ENCODE measurements at places on chromosomes 3 and 15.

DNA sequence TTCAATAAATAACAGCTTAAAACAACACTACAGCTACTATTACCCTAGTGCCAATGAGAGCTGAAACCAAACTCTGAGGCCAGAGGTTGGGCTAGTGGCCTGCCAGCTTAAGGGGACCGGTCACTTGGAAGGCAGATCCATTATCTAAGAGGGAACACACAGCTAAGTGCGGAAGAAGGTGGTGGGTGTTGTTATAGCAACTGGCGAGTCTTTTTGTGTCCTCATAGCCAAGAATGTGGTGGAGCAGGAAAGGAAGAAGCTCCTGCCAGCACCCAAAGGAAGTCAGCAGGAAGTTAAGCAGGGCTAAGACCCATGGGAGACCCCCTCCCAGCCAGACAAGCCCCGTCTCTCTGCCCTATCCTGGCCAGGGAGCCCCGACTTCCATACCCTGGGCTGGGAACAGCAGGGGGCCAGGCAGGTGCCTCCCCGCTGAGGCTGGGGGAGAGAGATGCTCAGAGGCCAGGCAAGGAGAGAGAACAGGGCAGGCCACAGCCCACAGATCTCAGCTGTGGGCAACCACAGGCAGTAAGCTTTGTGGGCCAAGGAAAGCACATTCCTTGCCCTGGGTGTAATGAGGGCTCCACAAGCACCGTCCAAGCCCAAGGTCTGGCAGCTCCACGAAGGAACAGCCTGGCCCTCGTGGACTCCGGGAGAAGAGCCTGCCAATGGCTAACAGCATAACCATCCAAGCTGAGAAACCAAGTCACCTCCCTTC is 34.0 kb upstream of the HRH1 start:
- DNase-seq: no peak

- DNase-seq: no peak
Measured at GRCh38 chr15:73884159-73884558, 10.8 kb downstream of the TBC1D21 start.

DNA sequence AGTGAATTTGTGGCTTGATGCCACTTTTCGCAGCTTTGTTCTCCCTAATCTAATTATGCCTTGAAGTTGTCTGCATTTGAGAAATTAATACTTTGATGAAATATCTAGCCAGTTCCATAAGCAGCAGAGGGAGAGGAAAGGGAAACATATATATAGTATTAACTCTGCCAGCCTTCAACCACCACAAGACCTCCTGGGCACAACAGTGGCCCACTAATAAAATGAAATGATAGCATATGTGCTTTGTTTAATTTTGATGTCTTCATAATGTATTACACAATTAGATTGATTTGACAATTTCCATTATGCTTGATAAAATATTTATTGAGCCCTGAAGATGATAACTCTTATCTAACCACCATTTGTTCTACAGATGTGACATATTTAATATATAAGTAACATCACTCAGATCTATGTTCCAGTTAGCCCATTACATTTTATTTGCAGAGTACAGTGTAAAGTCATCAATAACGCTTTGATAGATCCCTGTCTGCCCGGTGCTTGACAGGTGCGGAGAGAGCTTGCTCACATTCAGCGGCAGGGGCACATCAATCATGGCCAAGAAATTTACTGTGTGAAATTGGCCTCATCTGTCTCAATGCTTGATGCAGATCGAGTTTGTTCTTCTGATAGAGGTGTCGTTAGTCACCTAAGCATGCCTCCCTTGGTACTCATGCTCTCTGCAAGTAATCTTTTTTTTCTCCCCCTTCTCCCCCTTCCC is 187.4 kb downstream of the MECOM start:
- DNase-seq: no peak

- DNase-seq: no peak
Measured at GRCh38 chr3:131630097-131630496, 127.3 kb upstream of the MRPL3 start.

DNA sequence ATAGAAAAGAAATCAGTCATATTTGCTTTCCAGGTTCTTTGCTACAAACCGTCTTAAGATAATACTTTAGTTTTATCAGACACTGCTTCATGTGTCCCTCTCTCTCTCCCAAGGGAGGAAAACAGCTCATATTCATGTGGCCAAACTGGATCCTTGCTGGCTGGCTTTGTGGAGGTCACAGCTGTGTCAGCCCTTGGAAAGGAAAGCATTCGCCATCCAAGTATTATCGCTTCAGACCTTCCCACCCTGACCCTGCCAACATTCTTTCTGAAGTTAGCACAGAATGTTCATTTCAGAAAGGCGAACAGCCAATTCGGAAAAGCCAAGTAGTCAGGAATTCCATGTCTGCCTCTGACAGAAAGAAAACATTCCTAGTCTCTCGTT is 213.6 kb downstream of the FEZF2 start:
- no peak for DNase-seq

DNA sequence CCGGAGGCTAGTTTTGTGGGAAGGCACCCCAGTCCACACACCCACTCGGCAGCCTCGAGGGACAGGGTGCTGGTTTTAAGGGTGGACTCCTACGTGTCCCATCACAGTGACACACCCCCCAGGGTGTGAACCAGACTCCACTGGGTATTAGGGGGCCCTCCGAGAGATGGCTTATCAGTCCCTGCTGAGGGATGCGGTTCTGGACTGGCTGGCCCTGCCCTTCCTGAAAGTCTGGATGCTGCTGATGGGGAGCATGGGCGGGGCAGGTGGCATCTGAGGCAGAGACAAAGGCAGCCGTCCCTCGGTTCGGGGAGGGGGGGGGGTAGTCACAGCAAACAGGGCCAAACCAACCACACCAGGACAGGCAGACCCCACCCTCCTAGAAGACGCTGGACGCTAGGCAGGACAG is 939 bp upstream of the ULK3 start:
- no peak for DNase-seq

DNA sequence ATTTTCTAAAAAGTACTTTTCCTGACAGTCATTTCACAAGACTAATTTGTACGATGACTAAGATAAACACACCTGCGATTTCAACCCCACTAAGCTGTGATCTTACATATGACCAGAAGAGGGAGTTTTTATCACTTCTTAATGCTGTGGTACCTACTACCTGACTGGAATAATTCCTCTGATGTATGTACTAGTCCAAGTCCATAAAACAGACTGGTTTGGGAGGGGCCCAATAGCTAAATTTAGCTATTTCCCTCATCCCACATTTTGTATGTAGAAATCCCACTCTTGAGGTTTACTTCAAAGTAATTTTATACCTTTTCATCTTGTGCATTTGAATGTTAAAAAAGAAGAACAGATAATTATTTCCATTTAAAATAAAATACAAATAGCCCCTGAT is 49.7 kb upstream of the SCAANT1 start:
- DNase-seq: no peak

GRCh38 chr3:106699122-106699521 is 678.1 kb upstream of the CCDC54 start:
- no peak for DNase-seq

- DNase-seq: no peak
Measured at GRCh38 chr3:196320137-196320536, 2.1 kb upstream of the DYNLT2B start.

DNA sequence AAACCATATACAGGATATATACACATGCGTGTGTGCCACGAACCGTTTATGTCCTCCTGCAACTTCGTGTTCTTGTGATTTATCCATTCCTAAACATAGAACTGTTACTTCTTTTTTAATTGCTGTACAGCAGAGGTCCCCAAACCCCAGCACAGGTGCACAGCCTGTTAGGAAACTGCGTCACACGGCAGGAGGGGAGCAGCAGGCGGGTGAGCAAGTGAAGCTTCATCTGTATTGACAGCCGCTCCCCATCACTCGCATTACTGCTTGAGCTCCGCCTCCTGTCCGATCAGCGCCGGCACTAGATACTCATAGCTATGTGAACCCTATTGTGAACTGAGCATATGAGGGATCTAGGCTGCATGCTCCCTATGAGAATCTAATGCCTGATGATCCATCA is 34.9 kb upstream of the NRROS start:
- peak; percentile 37 for DNase-seq

GRCh38 chr3:146966124-146966523 is 361.0 kb upstream of the PLSCR5 start:
- no peak for DNase-seq

DNA sequence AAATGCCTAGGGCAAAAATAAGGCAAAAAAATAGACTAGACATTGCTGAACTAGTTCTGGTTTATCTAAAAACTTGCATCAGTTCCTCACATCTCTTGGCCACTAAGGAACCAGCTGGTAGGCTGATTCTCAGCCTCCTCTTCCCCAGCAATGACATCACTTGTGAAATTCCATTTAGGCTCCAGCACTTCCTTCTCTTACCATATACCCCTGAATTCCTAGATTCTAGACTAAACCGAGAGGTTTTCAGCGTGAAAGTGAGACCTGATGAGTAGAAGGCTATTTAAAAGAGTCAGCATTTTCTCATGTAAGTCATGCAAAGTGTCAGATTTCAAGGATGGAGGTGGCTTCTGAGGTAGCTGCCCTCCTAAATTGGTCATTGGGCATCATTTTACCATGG is 247.1 kb upstream of the CDIN1 start:
- no peak for DNase-seq

DNA sequence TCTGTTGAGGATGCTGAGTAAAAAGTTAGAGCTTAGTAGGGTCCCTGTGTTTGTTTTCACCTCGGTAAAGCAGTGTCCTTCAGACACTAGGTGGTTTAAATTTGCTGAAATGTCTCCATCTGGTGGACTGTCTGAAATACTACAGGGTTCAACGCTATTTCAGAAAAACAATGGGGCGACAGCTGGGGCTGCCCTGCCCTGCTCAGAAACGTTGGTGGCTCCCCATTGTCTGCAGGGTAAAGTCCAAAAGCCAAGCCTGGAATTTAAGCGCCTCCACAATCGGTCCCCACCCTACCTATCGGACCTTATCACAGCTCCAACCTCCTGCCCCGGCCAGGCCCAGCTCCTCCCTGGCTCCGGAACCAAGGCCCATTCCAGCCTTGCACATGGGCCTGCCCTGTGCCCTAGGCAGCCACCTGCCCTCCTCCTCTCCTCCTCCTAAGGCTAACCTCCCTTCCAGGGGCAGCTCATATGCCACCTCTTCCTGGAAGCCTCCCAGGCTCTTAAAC is 4.3 kb upstream of the TSEN2 start:
- DNase-seq: no peak

- DNase-seq: no peak
Measured at GRCh38 chr3:53495146-53495519, 722 bp downstream of the CACNA1D start.

- DNase-seq: no peak
Measured at GRCh38 chr3:9193633-9194195, 55.7 kb downstream of the SRGAP3 start.

GRCh38 chr3:108006077-108006771 is 84.6 kb downstream of the CD47 start:
- no peak for DNase-seq

GRCh38 chr3:66106788-66107187 is 68.1 kb upstream of the MAGI1 start:
- DNase-seq: no peak

DNA sequence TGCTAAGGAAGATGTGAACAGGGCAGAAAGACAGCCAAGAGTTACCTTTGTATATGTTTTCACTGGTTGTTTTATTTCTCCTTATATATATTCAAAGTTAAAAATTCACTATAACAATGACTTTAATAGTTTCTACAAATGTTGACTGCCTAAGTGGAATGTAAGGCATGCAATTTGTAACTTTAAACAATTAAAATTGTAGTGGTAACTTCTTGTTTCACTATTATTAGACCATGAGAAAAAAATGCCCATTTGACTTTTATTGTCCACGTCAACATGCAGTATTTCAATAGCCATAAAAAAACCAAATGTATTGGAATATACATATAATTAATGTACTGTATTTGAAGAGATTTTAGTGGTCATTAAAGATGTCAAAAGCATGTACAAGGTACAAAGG is 340.7 kb upstream of the CBLB start:
- no peak for DNase-seq

- DNase-seq: no peak
Measured at GRCh38 chr15:37016231-37016630, 84.1 kb downstream of the MEIS2 start.

DNA sequence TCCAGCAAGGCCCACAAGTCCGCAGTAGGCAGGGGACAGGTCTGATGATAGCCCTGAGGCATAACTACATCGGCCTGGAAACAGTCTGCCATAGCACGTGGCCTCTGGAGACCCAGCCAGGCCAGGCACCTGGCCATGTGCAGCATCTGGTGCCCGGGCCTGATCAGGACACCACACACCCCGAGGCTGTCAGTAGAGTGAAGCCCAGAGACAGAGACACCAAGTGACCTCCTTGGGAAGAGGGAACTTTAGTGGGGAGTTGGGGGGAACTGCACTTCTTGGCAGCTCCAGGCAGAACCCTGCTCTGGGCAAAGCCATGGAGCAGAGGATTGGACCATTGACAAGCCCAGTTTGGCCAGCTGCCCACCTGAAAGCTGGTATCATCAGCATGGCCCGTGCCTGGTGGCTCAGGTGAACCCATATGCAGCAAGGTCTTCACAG is 1.2 kb downstream of the SHISA5 start:
- no peak for DNase-seq

GRCh38 chr3:37935756-37936666 is 54.6 kb upstream of the VILL start:
- no peak for DNase-seq

DNA sequence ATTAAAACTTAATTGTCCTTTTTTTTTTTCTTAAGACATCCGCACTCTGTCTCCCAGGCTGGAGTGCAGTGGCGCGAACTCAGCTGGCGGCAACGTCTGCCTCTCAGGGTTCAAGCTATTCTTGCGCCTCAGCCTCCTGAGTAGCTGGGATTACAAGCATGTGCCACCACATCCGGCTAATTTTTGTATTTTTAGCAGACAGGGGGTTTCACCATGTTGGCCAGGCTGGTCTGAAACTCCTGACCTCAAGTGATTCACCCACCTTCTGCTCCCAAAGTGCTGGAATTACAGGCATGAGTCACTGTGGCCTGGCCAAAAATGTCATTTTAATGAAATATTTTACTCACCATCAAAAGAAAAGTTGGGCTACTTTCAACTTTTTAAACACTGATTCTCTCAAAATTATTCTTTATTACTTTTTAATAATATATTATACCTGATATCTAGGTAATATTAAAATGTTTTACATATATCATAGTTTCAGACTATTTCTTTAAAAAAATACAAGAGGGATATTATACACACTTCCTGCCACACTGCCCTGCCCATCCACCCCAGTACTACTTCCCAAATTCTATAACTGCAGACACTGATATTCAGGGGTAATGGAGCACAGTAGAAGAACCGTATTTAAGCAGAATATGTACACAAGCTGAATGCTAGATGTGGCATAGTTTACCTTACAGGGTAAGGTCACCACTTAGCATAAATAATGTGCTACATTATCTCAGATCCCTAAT is 723.9 kb upstream of the ZNF385D start:
- no peak for DNase-seq

DNA sequence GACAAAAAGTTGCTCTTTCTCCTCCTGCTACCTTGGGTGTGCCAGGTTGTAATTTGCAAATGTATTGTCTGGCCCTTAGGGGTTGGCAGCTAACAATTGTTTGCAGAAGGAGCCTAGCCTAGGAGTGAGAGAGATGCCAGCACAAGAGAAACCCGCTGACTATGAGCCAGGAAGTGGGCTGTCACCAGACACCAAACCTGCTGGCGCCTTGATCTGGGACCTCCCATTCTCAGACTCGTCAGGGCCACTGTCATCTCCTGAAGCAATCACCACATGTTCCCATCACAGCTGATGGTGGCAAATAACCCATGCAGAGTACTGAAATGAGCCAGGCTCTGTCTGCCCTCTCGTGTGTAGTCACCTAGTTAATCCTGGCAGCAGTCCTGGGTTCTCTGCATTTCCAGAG is 406.4 kb upstream of the NPAP1 start:
- DNase-seq: no peak

- DNase-seq: no peak
Measured at GRCh38 chr15:70023769-70024491, 73.8 kb downstream of the TLE3 start.

GRCh38 chr15:78925956-78926743 is 18.7 kb downstream of the CTSH start:
- DNase-seq: no peak
